Colonic mucosa (tissue), 4 donors: ENCODE measurements at places on chromosomes 4 and X. TPM values are rescaled to one million over a fixed set of nuclear protein-coding genes. Genes with fewer than 3 reads are reported as not detected.

GRCh38 chr4:136524039-136524438 lies 1008.3 kb downstream of the PCDH18 start:
- H3K27me3 ChIP-seq = no peaks in the 10 kb centered on the region
- DNase-seq = no peak
- no peaks in the 10 kb centered on the region for H3K36me3 ChIP-seq
- H3K27ac ChIP-seq = no peak overlapping the region
- H3K4me3 ChIP-seq = no peak overlapping the region

The CACNA1F gene
- 1.0 TPM for total RNA-seq

GRCh38 chrX:118066867-118067515 lies 49.6 kb downstream of the KLHL13 start:
- no peaks in the 10 kb centered on the region for H3K27me3 ChIP-seq
- H3K27ac ChIP-seq = no peak overlapping the region
- H3K36me3 ChIP-seq = no peaks in the 10 kb centered on the region
- H3K4me3 ChIP-seq = no peak overlapping the region
- DNase-seq = no peak
- no peaks in the 10 kb centered on the region for H3K4me1 ChIP-seq

- no peaks in the 10 kb centered on the region for H3K4me1 ChIP-seq
- H3K36me3 ChIP-seq = no peaks in the 10 kb centered on the region
- no peak for DNase-seq
- H3K27ac ChIP-seq = no peak overlapping the region
- H3K4me3 ChIP-seq = no peak overlapping the region
- H3K27me3 ChIP-seq = no peaks in the 10 kb centered on the region
Measured at GRCh38 chrX:9882669-9883446, 84.3 kb upstream of the CLDN34 start.

DNA sequence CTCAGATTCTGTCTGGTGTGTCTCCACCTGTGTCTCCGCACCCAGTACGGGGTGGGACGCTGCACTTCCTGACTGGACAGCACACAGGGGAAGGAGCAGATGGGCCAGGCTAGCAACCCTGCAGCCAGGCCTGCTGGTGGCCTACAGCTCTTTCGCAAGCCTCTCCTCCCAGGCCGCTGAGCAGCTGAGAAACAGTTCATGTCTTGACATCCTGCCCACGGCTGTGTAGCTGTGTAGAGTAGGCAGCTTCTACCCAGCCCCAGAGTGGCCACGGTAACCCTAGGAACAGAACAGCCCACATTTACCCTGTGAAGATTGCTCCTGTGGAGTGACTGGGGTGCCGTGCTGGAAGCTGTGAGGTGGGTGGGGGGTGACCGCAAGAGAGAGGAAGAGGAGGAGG lies 38.9 kb downstream of the CCNQ start:
- no peaks in the 10 kb centered on the region for H3K4me1 ChIP-seq
- no peaks in the 10 kb centered on the region for H3K36me3 ChIP-seq
- H3K4me3 ChIP-seq = no peak overlapping the region
- no peaks in the 10 kb centered on the region for H3K27me3 ChIP-seq

GRCh38 chr4:117893207-117893606 lies 141.1 kb upstream of the NDST3 start:
- no peaks in the 10 kb centered on the region for H3K27me3 ChIP-seq
- no peaks in the 10 kb centered on the region for H3K36me3 ChIP-seq
- H3K4me1 ChIP-seq = no peaks in the 10 kb centered on the region
- H3K27ac ChIP-seq = no peak overlapping the region
- no peak for DNase-seq
- no peak overlapping the region for H3K4me3 ChIP-seq

GRCh38 chr4:39626261-39626660 lies 12.4 kb downstream of the SMIM14 start:
- peaks cover 8% of the 10 kb centered on the region for H3K4me1 ChIP-seq
- DNase-seq = no peak

The WWC2 gene
- total RNA-seq = 6.8 TPM

DNA sequence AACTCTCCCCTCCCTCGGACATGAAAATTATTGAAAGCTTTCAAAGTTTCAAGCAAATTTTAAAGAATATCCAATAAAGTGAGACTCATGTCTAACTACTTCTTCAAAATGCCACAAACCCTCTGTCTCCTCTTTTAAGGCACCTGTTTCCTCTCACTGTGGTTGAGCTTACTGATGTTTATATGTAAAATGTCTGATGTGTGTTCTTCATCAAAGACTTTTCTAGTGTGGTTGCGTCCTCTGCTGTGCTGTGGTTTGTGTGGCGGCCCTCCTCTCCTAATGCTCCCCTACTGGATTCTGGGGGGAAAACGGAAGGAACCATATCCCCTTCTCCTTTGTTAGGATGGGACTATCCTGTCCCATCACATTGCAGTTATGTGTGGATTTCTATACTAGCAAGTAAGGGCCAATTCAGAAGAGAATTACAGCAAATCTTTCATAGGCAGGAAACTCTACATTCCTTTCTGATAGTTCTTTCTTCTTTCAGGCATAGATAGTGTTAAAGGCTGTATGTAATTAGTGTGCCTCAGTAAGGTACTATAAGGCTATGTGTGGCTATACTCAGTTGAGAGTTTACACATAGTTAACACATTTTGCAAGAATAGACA lies 221.0 kb upstream of the GPRIN3 start:
- no peak overlapping the region for H3K27ac ChIP-seq
- no peaks in the 10 kb centered on the region for H3K27me3 ChIP-seq
- H3K36me3 ChIP-seq = no peaks in the 10 kb centered on the region
- no peaks in the 10 kb centered on the region for H3K4me1 ChIP-seq

- no peaks in the 10 kb centered on the region for H3K27me3 ChIP-seq
- no peaks in the 10 kb centered on the region for H3K36me3 ChIP-seq
- H3K27ac ChIP-seq = no peak overlapping the region
- H3K4me1 ChIP-seq = no peaks in the 10 kb centered on the region
- no peak overlapping the region for H3K4me3 ChIP-seq
Measured at GRCh38 chr4:35912174-35912573, 332.1 kb downstream of the ARAP2 start.

The SUPT20HL1 gene
- not detected for total RNA-seq

DNA sequence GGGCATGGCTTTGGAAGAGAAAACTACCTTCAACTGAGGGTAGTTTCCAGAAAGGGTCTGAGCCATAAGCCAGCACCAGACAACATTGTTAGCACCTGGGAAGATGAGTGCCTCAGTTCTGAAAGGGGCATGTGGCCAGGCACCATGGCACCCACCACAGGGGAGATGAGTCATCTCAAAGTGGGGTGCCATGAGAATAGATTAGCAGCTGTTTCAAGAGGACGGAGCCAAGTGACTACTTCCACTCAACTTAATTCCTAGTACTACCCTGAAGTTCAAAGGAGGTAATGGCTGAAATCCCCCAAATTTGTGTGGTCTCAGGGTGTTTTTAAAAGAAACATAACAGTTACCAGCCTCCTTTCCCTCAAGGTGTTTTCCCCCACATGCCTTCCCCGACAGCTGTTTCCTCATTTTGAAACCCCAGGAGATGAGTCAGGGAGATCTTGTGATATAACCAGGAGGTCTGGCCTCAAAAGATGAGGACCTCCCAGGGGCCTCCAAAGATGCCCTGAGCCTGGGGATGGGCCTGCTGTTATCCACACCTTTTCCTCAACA lies 27.8 kb upstream of the FTHL17 start:
- H3K4me3 ChIP-seq = no peak overlapping the region
- no peak overlapping the region for H3K27ac ChIP-seq
- no peaks in the 10 kb centered on the region for H3K27me3 ChIP-seq
- H3K4me1 ChIP-seq = no peaks in the 10 kb centered on the region
- DNase-seq = no peak

DNA sequence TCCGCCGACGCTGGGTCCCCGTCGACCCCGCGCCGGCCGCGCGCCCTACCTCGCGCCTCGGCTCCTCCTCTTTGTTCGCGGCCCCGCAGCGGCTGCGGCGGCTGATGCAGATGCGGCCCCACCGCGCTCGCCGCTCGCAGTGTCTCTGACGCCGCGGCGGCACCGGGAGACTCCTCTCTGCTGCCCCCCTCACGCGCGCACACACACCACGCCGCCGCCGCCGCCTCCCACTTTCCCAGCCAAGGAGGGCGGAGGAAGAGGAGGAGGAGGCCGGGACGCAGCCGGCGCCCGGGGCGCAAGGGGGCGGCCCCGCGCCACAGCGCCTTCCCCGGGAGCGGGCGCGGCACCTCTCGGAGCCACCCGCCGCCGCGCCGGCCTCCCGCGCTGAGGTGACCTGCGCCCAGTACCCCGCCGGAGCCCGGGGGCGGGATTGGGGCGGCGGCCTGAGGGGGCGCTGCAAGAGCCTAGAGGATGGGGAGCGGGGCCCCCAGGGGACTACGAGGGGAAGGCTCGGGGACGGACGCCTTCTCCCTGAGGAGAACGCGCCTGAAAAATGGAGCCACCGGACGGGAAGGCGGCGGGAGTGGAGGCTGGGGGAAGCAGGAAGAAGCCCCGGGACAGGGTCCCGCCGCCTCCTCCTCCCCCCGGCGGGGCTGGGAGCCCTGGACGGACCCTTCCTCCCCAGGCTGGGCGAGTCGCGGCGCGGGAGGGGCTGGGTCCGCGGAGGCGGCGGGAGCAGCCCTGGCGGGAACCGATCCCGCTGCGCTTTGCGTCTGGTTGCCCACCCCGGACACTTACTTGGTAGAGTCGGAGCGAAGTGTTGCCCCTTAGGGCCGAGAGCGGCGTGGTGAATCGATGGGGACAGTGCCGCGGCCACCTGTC lies at the start of gene SH3RF1:
SH3RF1 (minus strand) TSS at position 147 of the 882 bp plus-strand sequence. CDS start 1,744 bp downstream, outside the sequence.
- DNase-seq = peak; percentile 89
- H3K27ac ChIP-seq = peak within 1 kb of the TSS; percentile 93
- no peaks in the 10 kb centered on the region for H3K36me3 ChIP-seq

The HERC5 gene
- total RNA-seq = 1.4 TPM

GRCh38 chrX:13123247-13123856 lies 78.9 kb upstream of the FAM9C start:
- DNase-seq = no peak
- no peaks in the 10 kb centered on the region for H3K36me3 ChIP-seq
- no peaks in the 10 kb centered on the region for H3K27me3 ChIP-seq
- H3K27ac ChIP-seq = no peak overlapping the region

The TKTL1 gene
- not detected for total RNA-seq

The XK gene
- 27.8 TPM for total RNA-seq

- H3K4me3 ChIP-seq = no peak overlapping the region
- no peak for DNase-seq
- H3K4me1 ChIP-seq = no peaks in the 10 kb centered on the region
- no peak overlapping the region for H3K27ac ChIP-seq
- no peaks in the 10 kb centered on the region for H3K36me3 ChIP-seq
Measured at GRCh38 chr4:40305328-40306170, 29.6 kb upstream of the CHRNA9 start.
